ENCODE measurements at places on chromosomes 11 and 22.

DNA sequence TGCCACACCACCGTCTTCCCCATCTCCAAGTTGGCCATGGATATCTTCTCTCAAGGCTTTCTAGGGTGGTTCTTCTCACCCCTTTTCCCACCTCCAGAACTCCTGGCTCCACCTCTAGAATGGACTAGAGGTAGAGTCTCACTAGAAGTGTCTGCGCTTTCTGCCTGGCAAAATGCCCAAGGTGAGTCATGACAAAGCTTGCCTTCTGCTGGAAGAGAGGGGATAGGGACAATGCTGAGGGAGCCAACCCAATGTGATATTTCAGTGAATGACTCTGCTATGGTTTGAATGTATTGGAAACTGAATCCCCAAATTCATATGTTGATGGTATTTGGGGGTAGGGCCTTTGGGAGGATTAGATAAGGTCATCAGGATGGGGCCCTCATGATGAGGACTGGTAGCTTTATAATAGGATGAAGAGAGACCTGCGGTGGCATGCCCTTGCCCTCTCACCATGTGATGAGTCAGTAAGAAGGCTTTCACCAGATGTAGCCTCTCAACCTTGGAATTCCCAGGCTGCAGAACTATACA lies 4.1 kb upstream of the CD82 start:
- no peak for DNase-seq

GRCh38 chr11:121741761-121742361 lies 289.1 kb upstream of the SORL1-AS1 start:
- DNase-seq = no peak

GRCh38 chr11:47467357-47467756 lies 18.4 kb upstream of the RAPSN start:
- DNase-seq = no peak

GRCh38 chr11:4465407-4465806 lies 16.3 kb downstream of the OR52K2 start:
- no peak for DNase-seq

DNA sequence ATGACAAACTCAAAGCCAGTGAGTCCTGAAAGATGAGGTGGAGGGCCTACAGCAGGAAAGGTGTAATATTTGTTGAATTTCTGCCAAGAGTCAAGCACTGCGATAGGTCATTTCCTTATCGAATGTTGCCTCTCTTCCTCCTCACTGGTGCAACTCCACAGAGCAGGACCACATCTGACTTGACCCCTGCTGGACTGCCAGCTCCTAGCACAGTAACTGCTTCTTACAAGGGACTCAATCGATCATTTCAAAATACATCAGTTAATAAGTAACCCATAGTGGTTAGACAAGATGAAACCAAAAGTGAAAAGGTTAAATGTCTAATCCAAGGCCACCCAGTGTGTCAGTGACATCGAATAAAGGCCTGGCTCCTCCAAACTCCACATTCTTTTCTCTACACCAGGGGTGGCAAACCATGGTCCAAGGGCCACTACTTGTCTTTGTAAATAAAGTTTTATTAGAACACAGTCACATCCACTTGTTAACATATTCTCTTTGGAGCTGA lies 98.5 kb upstream of the CSNK2A3 start:
- no peak for DNase-seq

DNA sequence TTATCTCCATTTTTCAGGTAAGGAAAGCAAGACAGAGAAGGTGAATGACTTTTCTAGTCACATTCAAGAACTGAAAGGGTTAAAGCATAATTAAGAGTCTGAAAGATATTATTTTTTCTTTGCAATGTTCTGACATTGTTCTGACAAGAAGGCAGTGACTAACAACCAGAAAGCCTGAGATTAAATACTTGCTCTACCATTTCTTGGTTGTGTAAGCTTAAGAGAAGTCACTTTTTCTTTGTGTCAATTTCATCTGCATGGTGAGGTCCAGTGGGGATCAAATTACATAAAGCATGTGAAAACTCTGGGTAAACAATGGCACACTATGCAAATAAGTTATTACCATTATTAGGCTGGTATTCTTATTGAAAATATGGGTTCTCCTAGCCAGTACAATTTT lies 73.7 kb downstream of the PHF21A start:
- DNase-seq = no peak

GRCh38 chr22:39148026-39148726 lies 4.3 kb downstream of the CBX7 start:
- DNase-seq = no peak

DNA sequence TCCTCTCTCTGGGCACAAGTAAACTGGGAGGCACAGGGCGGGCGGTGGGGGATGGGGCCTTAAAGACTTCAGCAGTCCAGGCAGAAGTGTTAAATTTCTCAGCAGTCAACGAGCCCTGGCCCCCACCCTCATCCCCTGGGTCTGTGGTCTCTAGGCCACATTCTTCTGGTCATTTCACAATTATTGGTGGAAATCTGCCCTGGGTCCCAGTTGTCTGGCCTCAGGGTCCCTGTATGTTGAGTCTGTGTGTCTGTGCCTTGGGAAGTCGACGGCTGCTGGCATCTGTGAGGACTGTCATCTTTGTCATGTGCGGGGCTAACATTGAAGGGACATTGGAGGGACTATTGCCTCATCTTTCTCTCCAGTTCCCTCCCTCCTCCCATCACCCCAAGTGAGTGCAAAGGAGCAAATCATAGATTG lies 1.7 kb downstream of the TSPAN18 start:
- DNase-seq = no peak

DNA sequence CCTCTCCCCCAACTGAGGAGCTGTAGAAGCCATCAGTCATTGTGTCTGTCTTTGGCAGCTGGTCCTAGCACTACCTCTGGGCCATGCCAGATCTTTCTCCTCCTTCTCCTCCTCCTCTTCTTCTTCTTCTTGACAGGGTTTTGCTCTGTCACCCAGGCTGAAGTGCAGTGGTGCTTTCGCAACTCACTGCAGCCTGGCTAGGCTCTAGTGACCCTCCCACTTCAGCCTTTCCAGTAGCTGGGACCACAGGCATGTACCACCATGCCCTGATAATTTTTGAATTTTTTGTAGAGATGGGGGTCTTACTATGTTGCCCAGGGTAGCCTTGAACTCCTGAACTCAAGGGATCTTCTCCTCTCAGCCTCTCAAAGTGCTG lies 50.1 kb upstream of the SHANK2 start:
- DNase-seq = no peak

DNA sequence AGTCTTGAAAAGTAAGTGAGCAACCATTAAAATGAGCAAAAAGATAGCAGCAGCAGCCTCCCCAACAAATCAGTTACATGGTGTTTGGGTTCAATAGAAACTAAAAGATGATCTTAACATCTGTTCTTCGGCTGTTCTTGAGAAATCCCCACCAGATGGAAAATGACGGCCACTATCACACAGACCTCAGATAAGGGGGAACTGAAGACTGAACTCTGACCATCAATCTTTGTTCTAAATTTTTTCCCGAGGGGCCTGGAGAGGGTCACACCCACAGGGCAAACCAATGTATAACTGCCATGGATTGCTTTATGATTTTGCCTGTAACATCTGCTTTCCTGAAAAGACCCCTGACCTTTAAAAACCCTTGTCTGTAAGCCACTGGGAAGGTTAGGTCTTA lies 624.8 kb upstream of the KIRREL3 start:
- DNase-seq = no peak

All from NAMALWA (cell line).